Epithelial cell of proximal tubule (primary cell): ENCODE measurements at places on chromosomes 7 and 10.
A peak's percentile ranks its signal among the peaks of the same experiment; 100 is the strongest.

DNA sequence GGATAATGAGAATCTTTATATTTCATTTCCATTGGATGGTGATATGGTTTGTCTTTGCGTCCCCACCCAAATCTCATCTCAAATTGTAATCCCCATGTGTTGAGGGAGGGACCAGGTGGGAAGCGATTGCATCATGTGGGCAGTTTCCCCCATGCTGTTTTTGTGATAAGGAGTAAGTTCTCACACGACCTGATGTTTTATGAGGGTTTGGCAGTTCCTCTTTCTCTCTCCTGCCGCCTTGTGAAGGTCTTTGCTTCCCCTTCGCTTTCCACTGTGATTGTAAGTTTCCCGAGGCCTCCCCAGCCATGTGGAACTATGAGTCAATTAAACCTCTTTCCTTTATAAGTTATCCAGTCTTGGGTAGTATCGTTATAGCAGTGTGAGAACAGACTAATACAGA lies 59.4 kb downstream of the MTPN start:
- no peak for DNase-seq

GRCh38 chr7:113550966-113551365 lies 367.8 kb downstream of the PPP1R3A start:
- DNase-seq, result no peak

GRCh38 chr10:52481986-52482555 lies 168.0 kb downstream of the DKK1 start:
- DNase-seq, result no peak

- DNase-seq, result no peak
These were observed 91.6 kb downstream of the AKR1D1 start for GRCh38 chr7:138167869-138168296.

- DNase-seq, result no peak
These were observed 1.7 kb upstream of the TMEM248 start for GRCh38 chr7:66919304-66919703.

GRCh38 chr10:43214956-43215561 lies 51.8 kb downstream of the RASGEF1A start:
- DNase-seq, result no peak

GRCh38 chr7:73678862-73679261 lies 4.4 kb downstream of the DNAJC30 start:
- no peak for DNase-seq

DNA sequence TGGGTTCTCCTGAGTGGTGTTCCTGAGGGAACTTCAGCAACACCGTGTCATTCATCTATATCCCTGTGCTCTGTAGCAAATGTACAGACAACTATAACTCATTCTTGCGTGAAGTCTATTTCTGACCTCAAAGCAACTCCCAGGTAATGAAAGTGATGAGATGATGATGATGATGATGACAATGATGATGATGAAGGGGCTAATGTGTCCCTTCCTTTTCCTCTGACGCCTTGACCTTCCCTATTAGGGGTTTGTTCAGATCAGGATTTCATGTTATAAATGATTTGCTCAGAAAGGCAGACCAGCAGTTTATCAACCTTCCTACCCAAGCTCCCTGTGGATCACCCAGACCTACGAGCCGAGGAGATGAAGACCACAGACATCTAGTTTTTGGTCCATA lies 136.9 kb downstream of the FGFR2 start:
- no peak for DNase-seq

DNA sequence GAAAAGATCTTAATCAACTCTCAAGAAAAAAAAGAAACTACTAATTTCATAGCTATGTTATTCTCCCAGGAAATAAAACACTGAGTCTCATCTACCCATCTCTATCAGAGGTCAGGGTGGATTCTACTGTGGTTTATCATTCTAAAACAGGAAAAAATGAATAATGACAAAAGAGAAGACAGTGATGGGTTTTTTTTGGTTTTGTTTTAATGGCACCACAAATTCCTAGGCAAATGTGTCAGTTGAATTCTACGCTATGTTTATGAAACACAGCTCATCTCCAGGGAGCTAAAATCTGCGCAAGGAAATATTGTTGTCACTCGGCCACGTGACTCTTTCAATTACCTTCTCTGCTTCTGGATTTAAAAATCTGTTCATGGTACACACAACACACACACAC lies 393.4 kb upstream of the SORCS1 start:
- DNase-seq, result no peak

DNA sequence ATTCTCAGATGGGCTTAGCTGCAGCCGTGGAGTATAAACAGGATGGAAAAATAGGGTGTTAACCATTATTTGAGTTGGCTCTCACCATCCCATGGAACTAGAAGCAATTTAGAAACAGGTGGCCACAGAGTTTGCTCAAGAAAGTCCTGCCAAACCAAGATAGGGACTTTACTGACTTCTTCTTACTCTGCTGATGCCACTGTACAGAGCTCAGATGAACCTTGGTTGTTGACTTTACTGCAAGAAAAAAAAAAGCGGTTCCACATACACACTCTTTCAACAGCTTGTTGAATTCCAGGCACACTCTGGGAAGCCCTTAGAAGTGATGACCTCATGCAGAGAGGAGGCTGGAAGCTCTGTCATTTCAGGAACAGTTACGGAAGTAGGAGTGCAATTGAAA lies 753.4 kb downstream of the NRG3 start:
- peak; percentile 10 for DNase-seq

DNA sequence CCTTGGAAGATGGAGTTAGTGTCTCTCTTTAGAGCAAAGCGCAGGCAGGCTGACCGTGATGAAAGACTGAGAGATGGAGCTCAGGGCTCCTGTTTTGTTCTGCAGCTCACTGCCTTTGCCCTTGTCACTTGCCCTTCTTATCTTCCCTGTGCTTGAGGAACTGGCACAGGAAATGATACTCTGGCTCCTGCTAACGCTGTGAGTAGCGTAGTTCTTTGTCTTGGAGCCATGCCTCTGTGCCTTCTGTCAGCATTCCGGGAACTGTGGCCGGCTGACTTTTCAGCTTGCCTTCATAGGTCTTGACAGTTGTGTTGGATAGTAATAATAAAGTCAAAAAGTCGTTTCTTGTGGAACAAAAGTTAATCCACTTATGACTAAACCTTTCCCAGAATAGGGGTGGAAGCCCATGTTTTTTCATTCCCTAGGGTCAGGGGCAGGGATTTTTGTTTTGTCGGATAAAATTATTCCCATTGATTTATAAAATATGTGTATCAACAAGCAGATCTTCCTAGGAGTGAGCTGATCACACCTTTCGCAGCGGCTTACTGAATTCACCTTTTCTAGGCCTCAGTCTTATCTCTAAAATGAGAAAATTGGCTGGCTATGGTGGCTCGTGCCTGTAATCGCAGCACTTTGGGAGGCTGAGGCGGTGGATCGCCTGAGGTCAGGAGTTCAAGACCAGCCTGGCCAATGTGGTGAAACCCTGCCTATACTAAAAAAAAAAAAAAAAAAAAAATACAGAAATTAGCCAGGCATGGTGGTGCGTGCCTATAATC lies 16.6 kb upstream of the TMEM236 start:
- DNase-seq, result no peak

DNA sequence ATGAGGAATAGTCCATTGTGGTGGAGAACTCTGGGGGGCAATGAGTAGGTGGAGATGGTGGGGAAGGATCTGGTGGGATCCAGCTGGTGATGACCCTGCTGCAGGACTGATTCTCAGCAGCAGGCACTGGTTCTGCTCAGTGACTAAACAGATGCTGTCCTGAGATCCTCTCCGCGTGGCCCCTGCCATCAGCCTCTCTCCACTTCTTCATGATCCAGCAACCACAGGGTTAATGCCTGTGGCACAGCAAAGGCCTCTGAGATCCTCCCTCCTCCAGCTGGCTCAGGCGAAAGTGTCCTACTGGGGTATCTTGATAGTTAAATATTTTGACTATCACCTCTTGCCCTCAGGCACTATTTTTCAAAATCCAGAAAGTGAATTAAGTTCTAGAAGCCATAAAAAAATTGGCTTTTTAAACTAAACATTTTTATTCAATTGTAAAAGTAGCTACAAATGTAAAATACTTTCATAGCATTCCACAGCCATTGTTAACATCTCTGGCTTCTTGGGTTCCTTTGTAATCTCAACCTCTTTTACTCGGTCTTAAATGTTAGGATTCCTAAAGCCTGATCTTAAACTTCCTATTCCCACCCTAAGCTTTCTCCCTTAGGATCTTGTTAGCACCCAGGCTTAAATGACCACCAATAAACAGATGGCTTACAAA lies 13.1 kb downstream of the PLAU start:
- no peak for DNase-seq

- DNase-seq, result no peak
These were observed 106.8 kb downstream of the RBM20 start for GRCh38 chr10:110750931-110751330.

GRCh38 chr10:71745664-71746250 lies 26.2 kb upstream of the C10orf105 start:
- DNase-seq, result no peak

DNA sequence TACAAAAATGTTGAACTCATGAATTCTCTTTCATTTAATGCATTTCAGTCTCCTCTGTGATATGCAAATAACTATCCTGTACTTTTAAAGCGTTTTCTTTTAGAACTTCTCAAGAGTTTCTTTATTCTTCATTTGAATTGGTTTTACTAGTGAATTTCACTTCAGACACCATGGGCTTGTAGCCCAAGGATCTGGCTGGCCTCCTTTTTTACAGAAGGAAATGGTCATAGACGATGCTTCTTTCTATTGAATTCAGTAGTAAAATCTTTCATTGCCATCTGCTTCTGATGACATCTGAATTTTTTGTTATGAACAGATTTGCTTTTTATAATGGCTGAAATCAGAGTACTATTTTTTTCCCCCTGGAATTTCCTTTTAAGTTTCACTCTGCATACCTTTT lies 135.2 kb upstream of the ETV1 start:
- DNase-seq, result no peak

- no peak for DNase-seq
These were observed 622 bp downstream of the WNT16 start for GRCh38 chr7:121329191-121330052.

- DNase-seq, result peak; percentile 97
These were observed 250.9 kb downstream of the TWIST1 start for GRCh38 chr7:18866359-18867036.

DNA sequence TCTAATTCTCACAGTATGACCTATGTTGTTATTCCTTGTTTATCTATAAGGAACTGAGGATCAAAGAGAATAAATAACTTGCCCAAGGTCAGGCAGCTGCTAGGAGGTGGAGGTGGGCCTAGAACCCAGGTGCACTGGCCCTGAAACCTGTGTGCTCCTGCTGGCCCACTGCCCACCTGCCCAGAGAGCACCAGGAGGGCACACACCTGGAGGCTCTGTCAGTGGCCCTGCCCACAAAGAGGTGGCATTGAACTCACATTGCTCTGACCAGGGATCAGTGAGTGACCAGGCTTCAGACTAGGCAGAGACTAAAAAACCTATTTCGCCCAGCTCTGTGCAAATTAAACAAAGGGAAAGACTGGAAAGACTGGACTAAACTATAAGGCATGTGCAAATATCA lies 210.6 kb downstream of the TNS3 start:
- no peak for DNase-seq

DNA sequence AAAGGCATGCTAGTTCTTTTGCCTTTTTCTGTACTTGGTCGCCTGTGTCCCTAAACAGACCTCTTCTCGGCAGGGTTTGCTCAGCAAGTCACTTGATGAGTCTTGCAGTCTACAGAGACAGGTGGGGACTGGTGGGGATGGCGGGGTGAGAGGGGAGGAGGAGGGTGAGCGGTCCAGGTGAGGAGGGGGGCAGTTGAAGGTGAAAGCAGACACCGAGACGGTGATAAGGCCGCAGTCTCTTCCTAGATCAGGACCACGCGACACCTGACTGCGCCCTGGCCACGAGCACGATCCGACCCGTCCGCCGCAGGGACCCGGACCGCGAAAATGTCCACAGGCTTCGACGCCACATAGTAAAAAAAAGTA lies 566 bp downstream of the ASNS start:
- no peak for DNase-seq

- DNase-seq, result no peak
These were observed 103.1 kb downstream of the ZFAND4 start for GRCh38 chr10:45569471-45569870.

- no peak for DNase-seq
These were observed 101.6 kb downstream of the DYNC2I1 start for GRCh38 chr7:158957921-158958491.

DNA sequence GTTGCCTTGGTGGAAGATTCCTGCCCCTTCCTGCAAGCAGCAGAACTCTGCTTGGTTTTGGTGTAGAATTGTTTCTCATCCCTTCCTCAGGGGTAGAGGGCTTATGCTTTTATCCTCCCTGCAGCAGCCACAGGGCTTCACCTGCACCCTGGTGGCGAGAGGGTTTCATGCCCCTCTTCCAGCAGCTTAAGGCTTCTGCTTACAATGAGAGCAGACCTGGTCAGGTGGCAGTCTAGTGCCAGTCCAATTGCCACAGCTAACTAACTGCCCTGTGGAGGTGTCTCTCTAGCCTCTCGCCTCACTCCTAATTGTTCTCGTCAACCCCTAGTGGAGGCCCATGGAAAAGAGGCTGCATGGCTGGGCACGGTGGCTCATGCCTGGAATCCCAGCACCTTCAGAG lies 19.3 kb downstream of the ACBD7 start:
- DNase-seq, result no peak

DNA sequence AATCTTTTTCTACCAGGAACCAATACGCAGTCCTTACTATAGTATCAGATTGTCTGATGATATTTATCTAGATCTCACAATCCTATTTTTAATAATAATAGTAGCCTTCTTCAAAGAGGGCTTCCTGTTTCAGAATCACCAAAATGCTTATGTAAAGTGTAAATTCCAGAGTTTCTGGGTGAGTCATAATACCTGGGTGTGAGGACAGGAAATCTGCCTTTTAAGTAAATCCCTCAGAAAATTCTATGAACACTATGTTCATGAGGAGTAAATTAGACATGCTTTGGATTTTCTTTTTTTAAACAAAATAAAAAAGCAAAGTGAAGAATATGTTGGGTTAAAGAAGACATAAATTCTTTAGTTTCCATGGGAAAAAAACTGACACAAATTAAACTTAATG lies 20.5 kb downstream of the DKK1 start:
- DNase-seq, result no peak

- no peak for DNase-seq
These were observed 20.9 kb downstream of the TBX20 start for GRCh38 chr7:35232994-35233393.
